CD4-positive, alpha-beta T cell treated with Interleukin-15 for 4 hours (primary cell): ENCODE measurements at places on chromosomes 6 and 20.

- no peak for DNase-seq
Measured at GRCh38 chr20:24672886-24673677, 203.7 kb downstream of the SYNDIG1 start.

DNA sequence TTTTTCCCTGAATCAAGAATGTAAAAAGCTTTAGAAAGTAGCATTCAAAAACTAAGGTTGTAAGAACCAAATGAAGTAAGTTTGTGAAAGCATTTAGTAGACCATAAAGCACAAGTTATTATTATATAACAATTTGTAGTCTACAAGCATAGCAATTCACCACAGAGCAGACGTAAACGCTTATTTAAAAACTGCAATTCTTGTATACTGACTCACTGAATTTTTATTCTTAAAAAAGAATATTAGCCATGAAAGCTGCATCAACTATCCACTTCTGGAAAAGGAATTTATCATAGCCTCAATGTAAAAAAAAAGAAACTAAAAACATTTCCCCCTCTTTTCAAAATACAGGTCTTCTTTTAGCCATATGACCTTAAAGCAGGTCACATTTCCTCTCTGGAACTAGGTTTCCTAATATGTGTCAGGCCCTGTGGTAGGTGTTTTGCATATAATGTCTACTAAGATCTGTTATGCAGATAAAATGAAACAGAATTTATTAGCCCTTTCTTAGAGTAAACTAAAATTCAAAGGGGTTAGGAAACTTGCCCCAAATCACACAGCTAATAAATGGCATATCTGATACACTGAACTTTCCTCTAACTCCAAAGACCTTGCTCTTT lies 2.1 kb downstream of the MAP3K7 start:
- no peak for DNase-seq

DNA sequence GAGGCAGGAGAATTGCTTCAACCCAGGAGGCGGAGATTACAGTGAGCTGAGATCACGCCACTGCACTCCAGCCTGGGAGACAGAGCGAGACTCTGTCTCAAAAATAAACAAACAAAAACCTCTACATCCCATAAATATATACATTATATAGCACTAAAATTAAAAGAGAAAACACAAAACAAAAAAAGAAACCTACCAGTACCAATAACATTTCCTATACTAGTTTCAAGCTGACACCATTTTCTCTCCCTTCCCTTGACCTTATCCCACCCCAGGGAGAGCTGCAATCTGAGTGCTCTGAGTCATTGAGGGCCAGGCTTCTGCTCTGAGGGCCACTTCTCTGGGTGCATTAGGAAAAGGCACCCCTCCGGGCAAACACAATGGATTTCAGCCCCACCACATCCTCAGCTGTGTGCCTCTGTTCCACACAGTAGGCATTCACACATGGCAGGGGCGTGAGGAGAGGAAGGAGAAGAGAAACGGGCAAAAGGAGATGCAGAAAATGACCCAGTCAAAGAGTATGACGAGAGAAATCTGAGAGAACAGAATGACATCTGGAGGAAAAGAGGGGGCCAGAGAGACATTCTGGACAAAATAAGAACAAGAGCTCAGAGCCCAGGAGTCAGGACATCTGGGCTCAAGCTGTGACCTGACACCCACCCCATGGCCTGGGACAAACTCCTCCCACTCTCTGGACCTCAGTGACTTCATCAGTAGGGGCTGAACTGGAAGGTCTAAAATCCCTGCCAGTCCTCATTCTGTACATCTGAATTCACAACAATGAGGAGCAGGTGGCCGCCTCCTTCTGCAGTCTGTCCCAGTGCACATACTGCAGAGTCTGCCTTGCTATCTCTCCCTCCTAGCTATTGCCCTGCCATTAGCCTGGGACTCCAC lies 18.2 kb downstream of the TRIM26 start:
- no peak for DNase-seq

DNA sequence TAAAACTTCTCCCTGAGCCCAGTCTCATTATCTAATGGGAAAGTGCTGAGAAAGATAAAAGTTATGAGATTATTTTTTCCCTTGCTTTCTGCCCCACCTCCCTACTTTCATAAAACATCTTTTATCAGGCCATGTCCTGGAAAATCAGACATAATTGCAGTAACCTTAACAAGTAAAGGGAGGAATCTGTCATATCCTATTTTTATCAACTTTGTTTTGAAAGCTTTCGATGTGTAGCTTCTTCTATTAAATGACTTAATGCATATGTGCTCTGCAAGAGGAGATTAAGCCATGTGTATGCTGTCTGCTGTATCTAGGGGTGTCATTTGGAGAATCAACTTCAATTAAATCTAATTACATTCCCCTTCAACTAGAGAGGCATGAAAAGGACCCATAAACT lies 408.9 kb downstream of the CBLN4 start:
- DNase-seq, result no peak

- DNase-seq, result no peak
Measured at GRCh38 chr6:13559968-13560650, 14.3 kb upstream of the SIRT5 start.

DNA sequence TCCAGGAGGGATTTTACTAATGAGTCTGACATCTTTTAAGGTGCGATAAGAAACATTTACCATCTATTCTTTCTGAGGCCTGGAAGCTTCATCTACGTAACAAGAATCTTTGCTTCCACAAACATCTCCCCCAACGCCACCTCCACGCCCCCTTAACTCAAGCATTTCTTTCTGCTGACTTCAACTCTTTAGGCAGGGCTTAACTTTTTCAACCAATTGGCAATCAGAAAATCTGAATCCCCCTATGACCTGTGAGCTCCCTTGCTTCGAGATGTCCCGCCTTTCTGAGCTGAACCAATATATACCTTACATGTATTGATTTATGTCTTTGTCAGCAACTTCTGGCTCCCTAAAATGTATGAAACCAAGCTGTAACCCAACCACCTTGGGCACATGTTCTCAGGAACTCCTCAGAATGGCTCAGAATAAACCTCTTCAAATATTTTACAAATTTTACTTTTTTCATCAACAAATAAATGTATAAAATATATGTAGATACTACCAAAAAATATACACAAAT lies 11.5 kb downstream of the OR2H2 start:
- DNase-seq, result no peak

GRCh38 chr6:126516411-126516810 lies 176.5 kb downstream of the CENPW start:
- DNase-seq, result no peak
